ENCODE measurements at places on chromosomes 6 and 20.

GRCh38 chr20:17510548-17510947 is 20.6 kb downstream of the BFSP1 start:
- no peak for DNase-seq

GRCh38 chr6:37614491-37614890 is 83.2 kb downstream of the MDGA1 start:
- no peak for DNase-seq

DNA sequence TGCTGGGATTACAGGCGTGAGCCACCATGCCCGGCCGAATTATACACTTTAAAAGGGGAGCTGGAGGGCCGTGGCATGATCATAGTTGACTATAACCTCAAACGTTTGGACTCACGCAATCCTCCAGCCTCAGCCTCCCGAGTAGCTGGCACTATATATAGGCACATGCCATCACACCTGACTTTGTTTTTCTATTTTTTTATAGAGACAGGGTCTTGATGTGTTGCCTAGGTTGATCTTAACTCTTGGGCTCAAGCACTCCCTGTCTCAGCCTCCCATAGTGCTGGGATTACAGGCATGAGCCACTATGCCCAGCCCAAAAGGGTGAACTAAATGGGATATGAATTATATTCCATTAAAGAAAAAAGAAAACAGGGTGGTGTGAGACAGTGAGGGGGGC is 7.8 kb downstream of the PTGIS start:
- no peak for DNase-seq

DNA sequence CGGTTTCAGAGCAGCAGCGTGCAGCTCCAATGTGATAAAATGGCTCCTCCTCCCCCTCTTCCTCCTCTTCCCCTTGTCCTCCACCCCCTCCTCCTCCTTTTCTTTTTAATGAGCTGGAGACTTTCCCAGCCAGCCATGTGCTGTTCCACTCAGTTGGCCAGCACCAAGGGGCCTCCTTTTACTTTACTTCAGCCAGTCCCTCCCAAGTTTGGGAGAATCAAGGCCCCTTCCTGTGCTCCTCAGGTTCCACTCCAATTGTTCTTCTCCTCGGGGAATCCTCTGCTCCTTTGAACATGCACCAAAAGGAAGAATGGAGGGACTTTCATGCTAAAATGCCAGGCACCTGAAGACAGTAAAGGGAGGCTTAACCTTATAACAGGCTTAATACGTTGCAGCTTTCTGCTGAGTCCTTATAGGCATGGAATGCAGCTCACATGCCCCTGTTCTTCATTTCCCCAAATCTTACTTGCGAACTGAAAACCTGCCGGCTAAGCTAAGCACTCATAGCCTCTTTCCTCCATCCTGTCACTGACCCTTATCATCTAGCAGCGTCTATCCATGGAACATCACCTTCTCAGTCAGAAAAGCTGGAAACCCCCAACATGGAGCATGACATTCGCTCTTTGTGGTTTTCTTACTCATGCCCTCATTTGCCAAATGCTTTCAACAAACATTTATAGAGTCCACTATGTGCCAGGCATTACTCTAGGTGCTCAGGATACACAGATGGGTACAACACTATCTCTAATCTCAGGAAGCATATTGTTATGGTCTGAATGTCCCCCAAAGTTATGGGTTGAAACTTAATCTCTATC is 170.6 kb downstream of the PHACTR1 start:
- DNase-seq: no peak

DNA sequence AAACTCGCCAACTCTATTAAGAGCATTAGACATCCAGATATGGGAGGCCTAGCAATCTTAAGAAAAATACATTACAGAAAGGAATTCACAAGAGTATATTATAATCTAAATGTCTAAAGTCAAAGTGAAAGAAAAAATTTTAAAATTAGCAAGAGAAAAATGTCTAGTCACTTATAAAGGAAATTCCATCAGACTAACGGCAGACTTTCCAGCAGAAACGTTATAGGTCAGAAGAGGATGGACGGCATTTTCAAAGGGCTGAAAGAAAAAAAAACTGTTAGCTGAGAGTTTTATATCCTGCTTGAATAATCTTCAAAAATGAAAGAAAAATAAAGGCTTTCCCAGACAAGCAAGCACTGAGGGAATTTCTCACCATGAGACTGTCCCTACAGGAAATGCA is 269.0 kb downstream of the HDGFL1 start:
- DNase-seq: no peak

Data from NCI-H1105 treated with DMSO at 0.1 percent for 48 hours (cell line).